Stimulated activated CD4-positive, alpha-beta T cell treated with anti-CD3 and anti-CD28 coated beads, Interleukin-1b, Interleukin-23, amount 100 ng/mL, for 1 hour (primary cell): ENCODE measurements at places on chromosomes 2 and 18.

GRCh38 chr2:17976871-17977746 is 98.6 kb downstream of the KCNS3 start:
- DNase-seq = no peak

GRCh38 chr2:153404792-153405191 is 73.8 kb downstream of the RPRM start:
- no peak for DNase-seq

DNA sequence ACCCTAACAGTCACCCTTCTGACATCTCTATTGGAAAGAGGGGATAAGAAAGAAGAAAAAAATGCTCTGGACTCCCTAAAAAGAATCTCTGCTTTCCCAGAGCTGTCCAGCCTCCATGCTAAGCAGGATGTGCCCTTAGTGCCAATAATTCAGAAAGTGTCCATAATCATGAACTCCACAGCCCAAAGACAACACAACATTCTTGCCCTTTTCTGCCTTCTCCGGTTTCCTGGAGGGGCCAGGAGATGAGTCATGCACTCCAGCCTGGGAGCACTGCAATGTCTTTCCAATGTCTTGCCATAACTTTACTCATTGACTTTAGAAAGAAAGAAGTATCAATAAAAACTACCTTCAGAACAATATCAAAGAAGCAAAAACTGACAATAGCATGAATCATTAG is 44.0 kb downstream of the KLF7 start:
- DNase-seq = no peak

GRCh38 chr2:120332384-120332783 is 13.6 kb upstream of the INHBB start:
- DNase-seq = no peak

DNA sequence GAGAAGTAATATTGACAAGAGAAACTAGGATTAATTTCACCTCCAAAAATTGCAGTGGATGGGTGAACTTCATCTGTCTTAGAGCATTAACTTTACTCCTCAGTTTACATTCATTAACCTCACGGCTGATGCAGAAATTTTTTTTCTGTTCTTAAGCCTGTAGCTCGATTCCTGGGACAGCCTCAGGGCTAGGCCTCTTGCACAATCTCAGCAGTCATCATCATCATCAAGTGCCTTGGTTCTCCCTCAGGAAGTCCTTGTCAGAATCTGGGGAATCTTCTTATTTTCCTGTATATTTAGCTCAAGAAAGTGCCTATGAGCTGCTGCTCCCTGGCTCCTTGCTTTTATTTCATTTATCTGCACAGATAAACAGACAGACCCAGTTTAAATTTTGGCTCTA is 1272.2 kb upstream of the LRRTM1 start:
- DNase-seq = no peak

GRCh38 chr18:71327441-71327840 is 1038.6 kb downstream of the SOCS6 start:
- DNase-seq = no peak

GRCh38 chr2:137770166-137770565 is 194.1 kb upstream of the HNMT start:
- no peak for DNase-seq

- no peak for DNase-seq
These were observed 25.6 kb downstream of the GNLY start for GRCh38 chr2:85719609-85720240.

- DNase-seq = no peak
These were observed 1060.8 kb downstream of the CNTNAP5 start for GRCh38 chr2:125085904-125086303.

- no peak for DNase-seq
These were observed 219.5 kb downstream of the BCL2 start for GRCh38 chr18:63099848-63100629.

DNA sequence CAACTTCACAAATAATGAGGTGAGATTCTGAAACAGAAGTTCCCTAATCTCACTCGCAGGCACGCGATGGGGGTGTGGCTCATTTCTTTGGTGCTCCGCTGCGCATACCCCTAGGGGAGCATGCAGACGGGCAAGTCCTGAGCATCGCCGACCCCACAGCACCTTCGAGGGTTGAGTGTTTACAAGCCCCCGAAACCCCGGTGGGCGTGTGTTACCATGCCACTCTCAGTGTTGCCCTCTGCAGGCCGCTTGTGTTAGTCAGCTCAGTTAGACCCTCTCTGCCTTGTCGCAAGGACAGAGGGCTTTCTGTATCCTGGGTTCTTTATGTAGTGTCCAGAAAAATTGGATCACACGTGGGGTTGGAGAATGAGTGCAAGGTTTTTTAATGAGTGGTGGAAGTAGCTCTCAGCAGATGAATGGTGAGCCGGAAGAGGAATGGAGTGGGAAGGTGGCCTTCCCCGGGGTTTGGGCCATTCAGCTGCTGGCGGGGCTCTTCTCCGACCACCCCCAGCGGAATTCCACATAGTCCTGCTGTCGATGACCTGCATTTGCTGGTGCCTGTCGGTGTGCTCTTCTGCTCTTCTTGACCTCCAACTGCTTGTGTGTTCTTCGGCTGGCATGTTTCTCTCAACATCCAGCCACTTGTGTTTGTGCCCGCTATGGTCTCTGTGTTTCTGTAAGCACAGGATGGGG is 191.3 kb downstream of the RPRM start:
- no peak for DNase-seq

DNA sequence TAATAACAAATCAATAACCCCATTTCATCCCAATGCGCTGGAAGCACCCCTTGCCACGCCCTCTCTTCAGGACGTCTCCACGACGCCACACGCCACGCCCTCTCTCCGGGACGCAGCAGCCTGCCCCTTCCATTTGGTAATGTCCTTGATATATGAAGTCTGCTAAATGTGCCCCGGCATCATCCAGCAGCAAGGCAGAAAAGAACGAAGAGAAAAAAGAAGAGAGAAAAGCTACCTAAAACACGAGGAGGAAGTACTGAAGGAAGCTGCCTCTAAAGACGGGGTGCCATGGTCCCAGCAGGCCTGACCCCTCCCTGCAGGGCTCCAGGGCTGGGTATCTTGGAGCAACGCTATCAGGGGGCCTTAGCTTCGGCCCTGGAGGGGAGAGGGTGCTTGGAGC is 41.8 kb downstream of the CNGA3 start:
- no peak for DNase-seq

- DNase-seq = no peak
These were observed 167.9 kb downstream of the TRIM43 start for GRCh38 chr2:95759481-95760246.

DNA sequence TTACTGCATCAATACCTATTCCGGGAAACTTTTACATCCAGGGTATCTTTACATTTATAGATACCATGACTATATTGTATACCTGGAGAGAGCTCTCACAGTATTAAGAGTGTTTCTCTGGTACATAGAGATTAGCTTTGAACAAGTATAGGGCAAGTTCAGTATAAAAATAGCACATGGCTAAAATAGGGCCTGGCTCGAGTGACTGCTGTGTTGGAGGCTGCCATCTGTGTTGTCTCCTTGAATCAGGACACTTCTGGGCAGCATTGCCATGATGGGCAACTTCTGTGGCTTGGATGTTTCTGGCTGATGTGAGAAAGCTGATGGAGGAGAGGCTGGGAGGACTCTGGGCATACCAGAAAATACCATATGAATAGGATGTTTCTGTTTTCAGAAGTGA is 18.7 kb downstream of the ARHGAP28 start:
- no peak for DNase-seq

DNA sequence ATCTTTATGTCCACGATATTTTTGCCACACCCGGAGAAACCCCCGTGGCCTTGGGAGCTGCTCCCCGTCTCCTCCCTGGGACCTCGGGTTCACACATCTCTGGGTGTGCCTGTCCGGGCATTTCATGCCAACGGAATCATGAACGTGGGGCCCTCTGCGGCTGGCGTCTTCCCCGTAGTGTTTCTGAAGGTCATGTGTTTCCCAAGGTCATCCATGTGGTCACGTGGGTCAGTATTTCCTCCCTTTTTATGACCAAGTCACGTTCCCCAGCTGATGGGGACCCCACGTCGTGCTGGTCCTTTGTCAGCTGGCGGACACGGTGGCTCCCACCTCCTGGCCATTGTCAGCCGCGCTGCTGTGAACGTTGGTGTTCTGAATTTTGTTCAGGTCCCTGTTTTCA is 135.7 kb downstream of the NFATC1 start:
- no peak for DNase-seq

- no peak for DNase-seq
These were observed 366.5 kb upstream of the CRIM1 start for GRCh38 chr2:35989040-35989439.

DNA sequence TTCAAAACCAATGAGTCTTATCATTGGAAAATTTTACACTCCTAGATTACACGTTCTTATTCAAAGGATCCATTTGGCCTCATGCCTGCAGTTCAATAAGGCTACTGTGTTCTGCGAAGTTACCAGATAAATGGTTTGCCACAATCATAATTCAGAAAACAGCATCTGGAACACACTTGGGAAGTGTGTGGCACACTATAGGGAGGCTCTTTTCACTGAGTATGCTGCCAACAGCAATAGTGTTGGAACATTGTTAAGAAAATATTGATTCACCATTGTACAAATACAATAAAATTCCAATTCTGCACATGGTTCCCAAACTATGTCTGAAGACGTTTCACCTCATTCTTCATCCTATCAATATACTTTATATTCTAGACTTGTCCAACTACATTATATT is 141.4 kb upstream of the DOK6 start:
- DNase-seq = no peak

GRCh38 chr2:133097666-133098065 is 427.7 kb upstream of the LYPD1 start:
- no peak for DNase-seq

GRCh38 chr2:23653326-23653725 is 268.3 kb downstream of the KLHL29 start:
- DNase-seq = no peak

DNA sequence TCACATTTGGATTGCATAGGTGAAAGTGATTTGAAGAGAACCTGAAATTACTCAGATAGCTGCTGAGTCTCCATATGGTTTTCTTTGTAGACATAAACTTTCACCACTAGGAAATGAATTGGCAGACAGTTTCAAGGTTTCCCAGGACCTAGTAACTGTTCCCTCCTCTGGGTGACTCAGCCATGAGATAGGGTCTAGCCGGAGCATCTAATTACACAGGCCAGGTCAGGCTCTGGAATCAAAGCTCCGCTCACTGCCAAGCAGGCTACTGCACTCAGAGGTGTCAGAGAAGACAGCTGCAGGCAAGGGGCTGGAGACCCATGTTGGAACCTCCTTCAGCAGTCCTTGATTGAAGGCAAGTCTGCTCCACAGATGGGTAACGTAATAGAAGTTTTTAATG is 429.2 kb downstream of the TNS1 start:
- no peak for DNase-seq

DNA sequence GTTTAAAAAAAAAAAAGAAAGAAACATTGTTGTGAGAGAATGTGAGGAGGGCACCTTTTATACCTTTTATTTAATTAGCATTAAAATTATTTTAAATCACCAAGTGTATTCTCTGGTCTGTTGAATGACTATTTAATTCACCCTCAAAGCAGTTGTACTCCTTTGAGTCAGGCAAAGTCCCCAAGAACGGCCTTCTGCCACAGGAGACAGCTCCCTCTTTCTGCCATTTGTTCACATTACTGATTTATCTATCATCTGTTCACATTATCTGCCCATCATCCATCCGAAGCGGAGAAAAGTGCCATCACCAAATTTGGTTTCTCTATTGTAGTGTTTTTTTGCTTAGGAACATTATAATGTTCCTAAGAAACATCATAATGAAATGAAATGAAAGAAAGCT is 240.7 kb upstream of the DPP10 start:
- DNase-seq = no peak

- DNase-seq = no peak
These were observed 759.9 kb upstream of the HS6ST1 start for GRCh38 chr2:129078548-129078947.

DNA sequence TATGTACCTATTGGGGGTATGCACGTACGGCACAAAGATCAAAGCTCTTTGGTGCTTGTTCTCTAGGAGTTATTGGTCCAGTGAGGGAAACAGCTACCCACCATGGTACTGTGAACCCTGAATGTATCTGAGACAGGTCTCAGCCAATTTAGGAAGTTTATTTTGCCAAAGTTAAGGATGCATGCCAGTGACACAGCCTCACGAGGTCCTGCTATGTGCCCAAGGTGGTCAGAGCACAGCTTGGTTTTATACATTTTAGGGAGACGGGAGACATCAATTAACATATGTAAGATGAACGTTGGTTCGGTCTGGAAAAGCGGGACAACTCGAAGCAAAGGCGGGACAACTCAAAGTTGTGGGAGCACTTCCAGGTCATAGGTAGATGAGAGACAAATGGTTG is 75.8 kb downstream of the SOWAHC start:
- no peak for DNase-seq

DNA sequence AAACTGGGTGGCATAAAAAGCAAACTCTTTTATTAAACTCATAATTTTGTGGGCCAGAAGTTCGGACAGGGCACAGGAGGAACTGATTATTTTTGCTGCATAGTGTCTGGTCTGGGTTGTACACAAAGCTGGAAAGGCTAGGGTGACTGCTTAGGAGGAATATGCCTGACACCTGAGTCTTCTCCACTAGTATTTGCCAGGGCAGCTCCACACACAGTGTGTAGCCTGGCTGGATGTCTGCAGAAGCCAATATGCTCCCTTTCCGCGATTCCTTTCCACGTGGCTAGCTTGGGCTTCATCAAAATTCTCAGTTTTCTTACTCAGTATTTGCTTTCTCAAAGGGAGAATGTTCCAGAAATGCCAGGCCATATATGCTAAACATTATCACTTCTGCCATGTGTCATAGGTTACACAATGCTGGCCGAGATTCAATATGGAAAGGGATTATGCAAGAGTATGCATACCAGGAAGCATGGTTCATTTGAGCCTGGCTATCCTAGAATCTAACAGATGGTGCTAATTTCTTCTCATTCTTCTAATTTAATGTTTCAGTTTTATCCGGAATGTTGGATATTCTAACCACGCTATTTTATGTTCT is 142.7 kb upstream of the DOK6 start:
- DNase-seq = no peak

GRCh38 chr2:105129722-105130232 is 91.9 kb downstream of the MRPS9 start:
- no peak for DNase-seq

GRCh38 chr18:58209326-58209725 is 165.3 kb downstream of the NEDD4L start:
- no peak for DNase-seq

DNA sequence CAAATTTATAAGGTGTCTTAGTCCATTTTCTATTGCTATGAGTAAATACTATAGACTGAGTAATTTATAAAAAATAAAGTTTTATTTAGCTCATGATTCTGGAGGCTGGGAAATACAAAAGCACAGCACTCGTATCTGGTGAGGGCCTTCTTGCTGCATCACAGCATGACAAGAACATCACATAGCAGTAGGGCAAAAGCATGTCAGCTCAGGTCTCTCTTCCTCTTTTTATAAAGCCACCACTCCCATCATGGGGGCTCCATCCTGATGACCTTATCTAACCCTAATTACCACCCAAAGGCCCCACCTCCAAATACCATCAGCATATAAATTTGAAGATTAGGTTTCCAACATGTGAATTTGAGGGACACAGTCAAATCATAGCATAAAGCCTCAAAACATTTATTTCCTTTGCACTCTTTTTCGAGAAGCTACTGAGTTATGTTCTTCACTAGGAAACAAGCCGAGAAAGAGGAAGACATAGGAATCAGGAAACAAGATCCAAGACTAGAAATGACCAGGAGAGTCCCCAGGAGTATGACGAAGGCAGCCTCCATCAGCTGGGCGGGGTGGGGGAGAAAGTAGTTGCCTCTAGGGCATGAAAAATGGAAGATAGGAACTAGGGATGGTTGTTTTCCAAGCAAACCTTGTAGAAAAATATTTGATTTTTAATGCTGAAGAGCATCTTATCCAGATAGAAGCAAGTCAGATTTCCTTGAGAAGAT is 24.1 kb upstream of the NABP1 start:
- DNase-seq = no peak
